ENCODE measurements at places on chromosomes 1 and 21. TPM values are rescaled to one million over a fixed set of nuclear protein-coding genes. Genes with fewer than 3 reads are reported as not detected.

DNA sequence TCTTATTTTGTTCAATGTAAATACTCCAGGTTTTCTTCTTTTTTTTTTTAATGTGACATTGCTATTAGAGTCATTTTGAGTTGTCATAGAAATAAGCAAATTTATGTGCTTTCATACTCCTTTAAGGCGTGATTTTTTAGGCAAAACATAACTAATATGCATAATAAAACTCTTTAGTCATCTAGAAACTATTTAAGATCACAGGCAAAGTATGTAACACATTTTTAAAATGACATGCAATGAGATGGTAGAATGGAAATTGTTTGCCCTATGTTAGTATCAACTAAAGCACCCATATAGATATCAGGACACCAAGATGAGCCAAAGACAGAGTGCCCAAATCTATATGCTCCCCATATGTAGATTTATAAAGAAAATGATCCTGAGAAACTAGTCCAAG lies 41.5 kb upstream of the SGIP1 start:
- no peak for DNase-seq

GCSAML gene
- total RNA-seq = not detected

- DNase-seq = no peak
Observed at GRCh38 chr1:236869911-236870310, 74.8 kb downstream of the MTR start.

DNA sequence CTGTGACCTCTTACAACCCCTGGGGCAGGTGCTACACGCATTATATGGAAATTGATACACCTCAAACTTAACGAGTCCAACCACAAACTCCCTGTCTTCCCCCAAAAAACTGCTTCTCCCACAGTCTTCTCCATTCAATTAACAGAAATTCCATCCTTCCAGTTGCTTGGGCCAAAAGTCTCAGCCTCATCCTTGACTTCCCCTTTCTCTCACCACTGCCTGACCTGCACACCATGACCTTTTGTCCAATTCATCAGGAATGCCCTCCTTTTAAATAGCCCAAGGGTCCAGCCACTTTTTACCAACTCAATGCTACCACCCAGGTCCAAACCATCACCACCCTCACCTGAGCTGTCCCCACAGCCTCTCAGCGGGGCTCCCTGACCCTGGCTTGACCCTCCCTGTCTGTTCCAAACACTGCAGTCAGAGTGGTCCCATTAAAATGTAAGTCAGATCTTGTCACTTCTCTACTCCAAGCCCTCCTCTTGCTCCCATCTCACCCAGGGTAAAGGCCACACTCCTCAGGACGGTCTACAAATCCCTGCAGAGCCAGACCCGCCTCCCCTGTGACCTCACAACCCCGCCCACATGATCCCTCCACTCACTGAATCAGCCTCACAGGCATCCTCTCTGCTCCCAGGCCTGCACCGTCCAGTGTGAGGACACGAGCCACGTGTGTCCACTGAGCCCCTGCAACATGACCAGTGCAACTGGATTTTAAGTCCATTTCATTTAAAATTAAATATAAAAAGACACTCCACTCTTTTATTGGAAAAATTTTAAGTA lies 18.5 kb downstream of the KCNN3 start:
- DNase-seq = peak; percentile 69

- no peak for DNase-seq
Observed at GRCh38 chr1:232968391-232968790, 18.0 kb downstream of the NTPCR start.

DNA sequence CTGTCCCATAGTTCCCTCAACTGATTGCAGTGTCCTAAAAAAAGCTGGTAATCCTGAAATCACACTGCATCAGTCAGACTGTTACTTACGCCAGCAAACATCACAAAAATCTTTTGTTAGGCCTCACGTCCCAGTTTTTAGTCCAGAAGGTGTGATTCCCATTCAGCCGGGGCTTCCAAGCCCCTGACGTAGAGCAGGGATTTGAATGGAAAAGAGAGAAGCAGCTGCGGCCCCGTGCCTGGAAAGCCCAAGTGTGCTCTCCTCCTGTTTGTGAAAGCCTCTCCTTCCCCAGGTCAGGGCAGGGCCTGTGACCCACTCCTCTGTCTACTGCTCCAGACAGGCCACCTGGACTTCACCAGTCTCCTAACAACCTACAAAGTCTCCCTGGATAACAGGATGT lies 20.7 kb downstream of the KCNA10 start:
- DNase-seq = no peak

C1orf94 gene
- 0.19 TPM for total RNA-seq

- DNase-seq = no peak
Observed at GRCh38 chr1:20497506-20497905, 10.4 kb downstream of the MUL1 start.

DNA sequence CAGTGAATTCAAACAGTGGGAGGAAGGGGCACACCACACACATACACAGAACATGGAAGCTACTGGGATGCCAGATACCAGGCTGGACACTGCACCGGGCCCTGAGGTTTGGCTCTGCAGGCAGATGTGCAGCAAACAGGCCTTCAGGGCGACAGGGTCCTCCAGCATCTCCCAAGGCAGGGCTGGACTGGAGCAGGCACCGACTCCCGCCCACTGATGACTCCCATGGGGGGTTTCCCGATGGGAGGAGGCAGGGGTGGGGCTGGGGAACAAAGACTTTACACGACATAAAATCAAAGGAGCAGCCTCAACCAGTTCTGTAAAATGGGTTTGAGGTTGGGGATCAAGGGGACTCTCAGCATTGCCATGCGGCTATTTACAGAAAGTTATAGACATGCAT lies 118.1 kb downstream of the SYT2 start:
- no peak for DNase-seq

DNA sequence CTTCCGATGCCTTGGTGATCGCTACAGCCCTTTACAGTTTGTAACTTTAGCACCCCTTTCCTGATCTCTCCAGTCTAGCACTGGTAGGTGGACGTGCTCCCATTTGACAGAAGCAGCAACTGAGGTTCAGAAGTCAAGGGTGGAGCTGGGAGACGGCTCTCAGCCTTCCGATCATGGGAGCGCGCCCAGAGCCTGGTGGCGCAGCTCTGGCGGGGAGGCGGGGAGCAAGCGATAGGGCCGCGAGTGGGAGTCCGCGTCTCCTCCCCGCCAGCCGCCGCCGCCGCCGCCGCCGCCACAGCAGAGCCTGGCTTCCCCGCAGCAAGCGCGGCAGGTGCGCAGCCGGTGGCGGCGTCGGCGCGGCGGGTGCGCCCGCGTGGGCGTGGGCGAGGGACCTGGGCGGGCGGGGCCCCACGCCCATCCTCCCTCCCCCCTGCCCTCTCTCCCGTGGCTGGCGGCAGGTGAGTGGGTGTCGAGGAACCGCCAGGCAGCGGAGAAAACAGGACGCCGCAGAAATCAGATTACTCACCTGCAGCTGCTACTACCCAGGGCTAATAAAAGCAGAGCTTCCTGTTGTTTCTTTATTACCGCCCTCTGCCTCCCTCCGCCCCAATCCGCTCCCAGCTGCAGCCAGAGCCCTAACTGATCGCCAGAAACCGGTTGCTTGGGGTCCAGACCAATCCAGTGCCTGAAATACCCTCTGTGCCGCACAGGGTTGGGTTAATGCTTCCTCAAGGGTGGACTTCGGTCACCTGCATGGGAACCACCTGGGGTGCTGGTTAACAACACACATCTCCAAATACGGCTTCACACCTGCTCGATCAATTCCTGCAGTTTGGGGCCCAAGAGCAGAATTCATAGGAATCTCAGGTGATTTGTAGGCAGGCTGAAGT lies 60.2 kb upstream of the ID3 start:
- DNase-seq = peak; percentile 63

BNIPL gene
- total RNA-seq = 1.0 TPM

- DNase-seq = no peak
Observed at GRCh38 chr1:44848456-44849181, 5.6 kb upstream of the PTCH2 start.

DNA sequence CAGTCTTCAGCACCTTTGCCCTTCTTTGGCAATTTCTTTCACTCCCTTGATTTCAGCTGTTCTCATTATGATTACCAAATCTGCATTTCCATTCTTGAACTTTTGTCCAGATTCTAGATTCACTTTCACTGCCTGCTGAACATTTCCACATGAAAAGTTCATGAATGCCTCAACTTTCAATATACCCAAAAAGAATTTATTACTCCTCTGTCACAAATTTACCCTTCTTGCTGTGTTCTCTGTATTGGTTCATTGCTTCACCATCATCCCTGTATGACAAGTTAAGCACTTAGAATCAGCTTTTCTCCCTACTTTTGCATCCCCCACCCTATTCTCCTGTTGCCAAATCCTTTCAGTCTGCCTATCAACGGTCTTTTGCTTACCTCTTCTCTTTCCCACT lies 112.6 kb upstream of the PKN2 start:
- no peak for DNase-seq

- no peak for DNase-seq
Observed at GRCh38 chr1:20380616-20381035, 90.0 kb downstream of the VWA5B1 start.

DNA sequence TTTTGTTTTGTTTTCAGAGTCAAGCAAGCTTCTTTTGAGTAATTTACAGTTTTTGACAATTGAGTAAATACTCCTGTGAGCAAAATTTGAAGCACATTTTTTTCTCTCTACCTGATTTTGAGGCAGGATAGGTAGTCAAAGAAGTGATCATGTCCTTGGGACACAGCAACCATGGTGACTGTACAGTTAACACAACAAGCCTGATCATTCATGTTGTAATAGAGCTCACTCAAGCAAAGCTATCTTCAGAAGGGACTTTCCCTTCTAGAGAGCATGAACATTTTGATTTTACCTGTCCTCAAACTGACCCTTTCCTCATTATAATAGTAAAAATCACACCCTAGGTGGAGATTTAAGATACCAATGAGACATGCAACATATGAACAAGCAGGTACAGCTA lies 126.5 kb upstream of the KCNK1 start:
- no peak for DNase-seq

GRCh38 chr21:27578741-27579265 lies 611.9 kb upstream of the ADAMTS5 start:
- no peak for DNase-seq

AXDND1 gene
- 0.77 TPM for total RNA-seq

NHLH1 gene
- 0.22 TPM for total RNA-seq

GRCh38 chr1:172360511-172360910 lies 60.0 kb upstream of the C1orf105 start:
- DNase-seq = peak; percentile 81

DNA sequence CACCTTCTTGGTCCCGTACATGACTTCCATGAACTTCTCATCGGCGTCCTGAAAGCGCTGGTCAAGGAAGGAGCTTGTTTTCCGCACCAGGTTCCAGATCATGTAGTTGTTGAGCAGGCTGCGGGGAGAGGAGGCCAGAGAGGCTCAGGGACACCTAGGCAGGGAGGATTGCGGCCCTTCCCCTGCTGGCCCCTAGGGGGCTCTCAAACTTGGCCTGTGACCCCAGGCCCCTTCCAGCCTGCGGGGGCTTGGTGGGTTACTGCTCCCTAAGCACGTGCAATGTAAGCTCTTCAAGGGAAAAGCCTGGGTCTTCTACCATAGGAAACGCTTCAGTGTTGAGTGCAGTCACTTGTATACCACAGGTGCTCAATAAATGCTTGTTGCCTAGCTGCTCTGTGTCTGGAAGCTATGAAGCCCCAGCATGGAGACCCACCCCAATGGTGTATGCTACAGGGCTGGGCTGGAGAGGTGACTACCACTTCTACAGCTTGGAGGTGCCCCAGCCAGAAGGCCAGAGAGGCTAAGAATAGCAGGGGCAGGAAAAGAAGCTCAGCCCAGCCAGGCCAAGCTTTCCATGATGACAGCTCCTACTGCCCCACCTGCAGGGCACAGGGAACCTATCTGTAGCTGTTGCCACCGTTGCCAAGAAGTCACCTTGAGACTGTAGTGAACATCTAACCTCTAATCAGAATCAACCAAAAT lies 45.1 kb downstream of the ECE1 start:
- peak; percentile 33 for DNase-seq

DNA sequence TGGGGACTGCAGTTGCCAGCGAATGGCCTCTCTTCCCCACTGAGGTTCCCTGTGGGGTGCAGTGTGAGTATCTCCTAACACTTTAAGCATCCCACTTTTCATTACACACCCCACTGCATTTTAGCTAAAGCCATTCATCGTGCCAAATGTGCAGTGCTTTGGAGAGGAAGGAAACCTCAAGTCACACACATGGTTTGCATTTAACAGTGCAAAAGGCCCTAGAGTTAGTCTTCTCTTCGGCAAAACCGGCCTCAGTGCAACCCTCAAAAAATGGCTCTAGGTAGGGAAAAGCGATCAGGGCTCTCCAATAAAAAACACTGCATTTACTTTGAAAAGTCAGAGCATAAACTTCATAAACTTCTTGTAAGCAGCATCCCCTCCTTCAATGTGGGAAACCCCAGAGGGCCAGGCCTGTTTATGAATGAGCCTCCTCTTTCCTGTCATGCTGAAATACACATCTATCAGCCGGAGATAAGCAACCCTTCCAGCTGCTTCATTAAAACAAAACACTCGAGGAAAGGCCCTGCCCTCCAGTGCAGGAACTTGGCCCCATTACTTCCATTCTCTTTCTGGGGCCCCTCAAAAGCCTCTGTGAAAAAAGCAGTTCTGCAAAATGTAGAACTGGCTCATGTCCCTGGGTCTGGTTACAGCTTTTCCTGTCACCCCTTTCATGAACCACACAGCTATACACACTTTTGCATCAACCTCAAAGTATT lies 184.0 kb downstream of the CDC7 start:
- peak; percentile 47 for DNase-seq

DNA sequence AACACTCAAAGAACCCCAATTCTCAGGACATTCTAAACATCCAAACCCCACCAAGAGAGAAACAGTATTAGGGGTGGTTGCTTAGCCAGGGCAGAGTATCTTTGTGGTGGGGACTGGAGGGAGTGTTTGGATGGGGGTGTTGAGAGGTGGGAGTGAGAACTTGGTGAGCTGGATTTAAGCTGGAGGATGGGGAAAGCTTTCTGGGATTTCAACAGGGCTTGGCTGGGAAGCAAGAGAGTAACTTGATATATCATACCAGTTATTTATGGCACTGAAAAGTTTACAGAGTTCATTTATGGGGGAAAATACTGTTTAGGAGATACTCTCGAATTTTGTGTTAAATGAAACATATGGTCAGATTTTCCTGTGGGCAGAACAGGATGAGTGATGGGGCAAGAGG lies 6.8 kb upstream of the CNIH3 start:
- no peak for DNase-seq

IL12RB2 gene
- 0.06 TPM for total RNA-seq

S1PR1 gene
- 8.7 TPM for total RNA-seq

- peak; percentile 71 for DNase-seq
Observed at GRCh38 chr1:225480825-225481434, 53.1 kb upstream of the LBR start.

GPR153 gene
- 8.4 TPM for total RNA-seq

GRCh38 chr1:157092831-157093230 lies 6.8 kb downstream of the ETV3L start:
- no peak for DNase-seq

All from neural progenitor cell (in vitro differentiated cells).